ENCODE measurements at places on chromosomes 11 and 22. TPM values are rescaled to one million over a fixed set of nuclear protein-coding genes. Genes with fewer than 3 reads are reported as not detected.

Gene MMP8
- not detected for total RNA-seq

Gene CARNS1
- 0.68 TPM for total RNA-seq

Gene MIAT
- 13.0 TPM for total RNA-seq

Gene FGF3
- total RNA-seq: not detected

DNA sequence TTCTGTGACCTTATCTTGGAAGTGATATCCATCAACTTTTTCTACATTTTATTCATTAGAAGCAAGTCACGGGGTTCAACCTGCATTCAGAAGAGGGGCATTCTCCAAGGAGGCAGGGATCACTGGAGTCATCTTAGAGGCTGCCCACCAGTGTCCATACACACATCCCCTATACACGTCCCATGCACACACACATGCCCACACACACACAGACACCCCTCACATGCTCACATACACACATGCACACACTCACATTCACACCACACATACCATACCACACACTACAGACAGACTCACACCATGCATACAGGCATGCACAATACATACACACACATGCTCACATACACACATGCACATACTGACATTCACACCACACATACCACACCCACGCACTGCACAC, 884.7 kb downstream of the TBC1D22A start:
- H3K27me3 ChIP-seq: no peaks in the 10 kb centered on the region
- DNase-seq: no peak
- H3K36me3 ChIP-seq: no peaks in the 10 kb centered on the region
- H3K4me3 ChIP-seq: no peak overlapping the region
- H3K4me1 ChIP-seq: no peaks in the 10 kb centered on the region

DNA sequence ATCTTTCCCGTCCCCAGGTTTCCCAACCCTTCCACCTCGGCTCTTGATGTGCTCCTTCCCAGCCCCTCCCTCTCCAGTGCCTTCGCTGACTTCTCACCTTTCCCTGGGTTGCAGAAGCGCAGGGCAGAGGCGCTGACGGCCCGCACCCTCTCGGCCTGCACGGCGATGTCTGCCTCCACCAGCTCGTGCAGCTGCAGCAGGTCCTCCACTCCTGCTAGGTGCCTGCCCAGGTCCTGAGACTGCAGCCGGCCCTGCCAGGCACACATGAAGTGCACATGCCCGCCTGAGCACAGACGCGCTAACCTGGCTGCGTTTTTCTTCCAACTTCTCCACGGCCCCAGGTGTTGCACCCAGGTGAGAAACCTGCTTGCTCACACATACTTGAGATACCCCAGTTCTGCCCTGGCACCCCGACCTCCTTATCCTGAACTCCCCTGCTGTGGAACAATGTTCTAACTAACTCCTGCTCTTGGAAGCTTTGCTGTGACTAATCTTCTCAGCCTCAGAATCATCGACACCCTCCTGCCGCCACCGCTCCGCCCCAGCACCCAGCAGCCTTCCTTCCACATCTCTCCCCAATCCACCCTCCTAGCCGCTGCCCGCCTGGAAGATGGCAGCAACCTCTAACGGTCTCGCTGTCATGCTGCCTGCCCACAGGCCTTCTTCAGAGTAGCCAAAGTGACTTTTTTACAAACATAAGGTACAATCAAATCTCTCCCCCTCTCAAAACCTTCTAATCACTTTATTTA, 23.3 kb downstream of the SPTBN2 start:
- no peak overlapping the region for H3K4me3 ChIP-seq
- H3K27ac ChIP-seq: no peak overlapping the region
- peaks cover 7% of the 10 kb centered on the region for H3K4me1 ChIP-seq

Data from activated T-helper 2 cell treated with anti-CD3 and anti-CD28 coated beads, Interferon-gamma antibody, Interleukin-2, Interleukin-4, amounts not matched to agents 10 μg/mL and 5 μg/mL and 100 μg/mL, durations not matched to agents 14 hours and 24 hours and 36 hours (primary cell).